NCI-H1417 treated with DMSO at 0.1 percent for 48 hours (cell line): ENCODE measurements at places on chromosomes 12 and 14.

GRCh38 chr14:87457720-87458119 is 535.3 kb downstream of the GALC start:
- DNase-seq = no peak

GRCh38 chr12:66945189-66945817 is 266.4 kb upstream of the GRIP1 start:
- DNase-seq = no peak

GRCh38 chr12:54159140-54159539 is 29.6 kb downstream of the SMUG1 start:
- peak; percentile 87 for DNase-seq

- DNase-seq = no peak
Measured at GRCh38 chr12:24879644-24880043, 69.3 kb downstream of the BCAT1 start.

DNA sequence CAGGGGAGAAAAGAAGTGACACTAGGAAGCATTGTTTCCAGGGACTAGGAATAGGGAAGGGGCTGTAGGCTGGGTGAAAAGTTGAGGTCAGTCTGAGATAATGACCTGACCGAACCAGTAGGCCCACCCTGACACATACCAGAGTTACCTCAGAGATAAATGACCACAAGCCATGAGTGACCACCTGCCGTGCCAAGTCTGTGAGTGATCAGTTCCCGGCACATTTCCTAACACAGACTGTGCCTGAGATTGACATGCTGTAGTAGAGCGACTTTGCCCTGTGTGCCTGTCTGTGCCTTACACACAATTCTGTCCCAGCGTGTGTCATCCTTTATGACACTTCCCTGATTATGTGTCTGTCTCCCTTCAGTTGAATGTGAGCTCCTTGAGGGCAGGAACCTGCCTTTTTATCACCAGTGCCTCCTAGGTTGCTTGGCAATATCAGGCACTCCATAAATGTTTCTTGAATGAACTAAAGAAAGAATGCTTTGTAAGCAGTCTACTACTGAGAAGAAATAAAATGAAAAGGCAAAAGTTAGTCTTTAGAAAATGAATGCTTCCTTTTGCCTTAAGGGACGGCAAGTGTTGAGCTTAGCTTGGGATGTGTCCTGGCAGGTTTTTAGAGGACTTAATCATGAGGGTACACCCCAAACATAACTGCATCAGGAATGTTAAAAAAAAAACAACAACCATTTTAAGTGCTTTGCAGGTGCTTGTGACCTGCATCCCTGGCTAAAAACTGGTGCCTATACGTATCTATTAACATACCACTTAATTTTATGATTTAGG is 9.6 kb upstream of the SSPN start:
- no peak for DNase-seq

DNA sequence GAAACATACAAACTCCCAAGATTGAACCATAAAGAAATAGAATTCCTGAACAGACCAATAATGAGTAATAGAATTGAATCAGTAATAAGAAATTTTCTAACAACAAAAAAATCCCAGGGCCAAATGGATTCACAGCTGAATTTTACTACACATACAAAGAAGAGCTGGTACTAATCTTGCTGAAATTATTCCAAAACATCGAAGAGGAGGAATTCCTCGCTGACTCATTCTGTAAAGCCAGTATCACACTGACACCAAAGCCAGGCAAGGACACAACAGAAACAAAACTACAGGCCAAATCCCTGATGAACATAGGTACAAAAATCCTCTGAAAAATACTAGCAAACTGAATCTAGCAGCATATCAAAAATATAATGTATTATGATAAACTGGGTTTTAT is 367.8 kb upstream of the CLEC14A start:
- DNase-seq = no peak

- DNase-seq = no peak
Measured at GRCh38 chr12:15754233-15754632, 35.0 kb downstream of the EPS8 start.

- no peak for DNase-seq
Measured at GRCh38 chr12:11725686-11726085, 76.2 kb downstream of the ETV6 start.

GRCh38 chr12:121334513-121335343 is 17.5 kb downstream of the ANAPC5 start:
- no peak for DNase-seq

- no peak for DNase-seq
Measured at GRCh38 chr12:49651855-49652254, 28.5 kb downstream of the PRPF40B start.

- no peak for DNase-seq
Measured at GRCh38 chr12:45257185-45257930, 41.5 kb downstream of the ANO6 start.

DNA sequence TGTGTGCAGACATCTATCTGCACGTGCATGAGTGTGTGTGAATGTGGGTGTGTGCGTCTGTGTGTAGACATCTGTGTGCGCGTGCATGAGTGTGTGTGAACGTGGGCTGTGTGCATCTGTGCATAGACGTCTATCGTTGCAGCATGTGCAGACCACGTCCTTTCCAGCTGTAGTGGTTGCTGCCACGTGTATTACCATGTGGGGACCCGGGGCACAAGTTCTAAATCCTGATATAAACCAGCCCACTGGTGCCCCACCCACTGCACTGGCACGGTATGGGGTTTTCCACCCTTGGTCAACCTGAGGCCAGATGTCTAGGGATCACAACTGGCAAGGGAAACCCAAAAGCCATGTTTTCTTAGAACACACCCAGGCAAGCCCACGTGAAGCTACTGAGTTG is 197.0 kb downstream of the ANO2 start:
- no peak for DNase-seq

GRCh38 chr12:79657136-79657535 is 33.6 kb downstream of the PAWR start:
- DNase-seq = no peak

DNA sequence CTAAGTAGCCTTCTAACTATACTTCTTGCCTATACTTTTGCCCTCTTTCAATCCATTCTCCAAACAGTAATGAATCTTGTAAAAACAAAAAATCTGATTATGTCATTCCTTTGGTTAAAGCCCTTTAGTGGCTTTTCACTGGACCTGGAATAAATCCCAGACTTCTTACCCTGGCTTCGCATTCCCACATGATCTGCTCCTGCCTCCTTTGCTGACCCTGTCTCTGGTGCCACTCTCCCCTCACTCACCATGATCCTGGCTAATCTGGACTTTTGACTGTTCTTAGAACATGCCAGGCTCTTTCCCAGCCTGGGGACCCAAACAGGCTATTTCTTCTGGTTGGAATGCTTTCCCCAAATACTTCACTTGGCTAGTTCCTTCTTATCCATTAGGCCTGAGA is 7.9 kb downstream of the MIA2 start:
- DNase-seq = no peak

DNA sequence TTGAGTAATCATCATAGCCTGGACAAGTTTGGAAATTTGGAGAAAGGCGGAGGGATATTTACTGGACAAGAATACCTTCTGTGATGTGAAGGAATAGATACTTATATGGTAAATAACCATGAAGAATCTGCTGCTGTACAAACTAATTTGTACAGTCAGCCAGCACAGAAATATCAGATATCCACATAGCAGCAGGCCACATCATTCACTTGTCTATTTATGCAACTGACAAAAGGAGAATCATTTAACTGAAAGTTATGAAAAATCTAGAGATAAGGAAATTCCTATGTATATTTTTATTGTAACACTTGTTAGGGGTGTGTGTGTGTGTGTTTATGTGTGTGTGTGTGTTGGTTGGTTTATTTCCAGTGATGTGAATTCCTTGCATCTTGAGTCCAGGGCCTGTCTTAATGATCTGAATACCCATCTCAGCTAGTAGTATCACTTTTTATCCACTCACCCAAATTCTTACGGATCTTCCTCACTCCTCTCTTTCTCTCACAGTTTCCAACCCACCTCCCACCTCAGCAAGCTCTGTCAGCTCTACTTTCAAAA is 10.5 kb upstream of the LRIG3 start:
- no peak for DNase-seq

- DNase-seq = no peak
Measured at GRCh38 chr12:106284358-106285105, 18.0 kb upstream of the TCP11L2 start.

- no peak for DNase-seq
Measured at GRCh38 chr14:99260116-99260515, 11.9 kb downstream of the BCL11B start.

DNA sequence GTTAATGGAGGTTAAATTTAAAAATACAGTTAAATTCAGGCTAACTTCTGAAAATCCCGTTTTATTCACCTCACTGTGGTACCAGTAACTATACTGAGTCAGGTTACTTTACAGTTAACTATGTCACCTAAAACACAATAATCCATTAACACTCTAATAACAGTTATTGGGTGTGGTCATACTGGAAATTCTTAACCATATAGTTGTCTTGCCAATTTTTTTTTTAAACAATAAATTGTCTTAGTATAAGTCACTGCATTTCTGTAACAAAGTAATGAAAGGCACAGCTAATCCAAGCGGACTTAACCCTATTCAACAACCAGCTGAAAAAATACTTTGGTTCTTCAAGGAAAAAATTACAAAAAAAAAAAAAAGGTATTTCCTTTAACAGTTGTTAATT is 16.2 kb upstream of the PHLDA1 start:
- DNase-seq = no peak

GRCh38 chr12:26557326-26557725 is 275.7 kb downstream of the ITPR2 start:
- no peak for DNase-seq

DNA sequence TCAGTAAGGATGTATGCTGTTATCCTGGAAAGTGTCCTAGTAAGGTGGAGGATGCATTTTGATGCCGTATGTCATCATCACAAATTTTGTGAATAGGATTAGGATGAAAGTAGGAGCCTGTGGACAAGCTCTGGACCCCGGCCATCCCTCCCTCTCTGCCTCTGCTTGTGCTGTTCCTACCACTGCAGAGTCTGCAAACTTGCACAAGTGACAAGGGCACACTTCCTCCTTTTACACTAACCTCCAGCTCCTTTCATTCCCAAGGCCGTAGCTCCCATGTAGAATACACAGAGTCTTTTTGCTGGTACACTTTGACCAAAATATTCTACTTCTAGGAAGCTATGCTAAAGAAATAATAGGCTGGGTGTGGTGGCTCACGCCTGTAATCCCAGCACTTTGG is 13.3 kb upstream of the TMCC3 start:
- DNase-seq = no peak

DNA sequence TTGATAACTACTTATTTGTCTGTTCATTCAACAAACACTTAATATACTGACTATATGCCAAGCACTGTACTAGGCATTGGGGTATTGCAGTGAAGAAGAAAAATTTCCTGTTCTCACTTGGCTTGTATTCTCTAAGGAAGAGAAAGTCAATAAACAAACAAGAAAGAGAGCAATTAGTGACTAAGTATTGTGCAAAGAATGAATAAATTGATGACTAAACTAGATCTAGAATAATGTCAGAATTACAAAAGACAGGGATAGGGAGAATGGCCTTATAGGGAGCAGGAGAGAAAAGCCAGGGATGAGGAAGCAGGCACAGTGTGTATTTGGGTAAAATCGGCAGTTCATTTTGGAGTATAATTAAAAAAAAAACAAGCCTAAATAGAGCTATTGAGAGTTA is 4.2 kb upstream of the LIN7A start:
- DNase-seq = no peak
